Fibroblast of skin of right biceps (primary cell): ENCODE measurements at places on chromosomes 11 and 22.

- DNase-seq = peak; percentile 77
Observed at GRCh38 chr22:45552580-45553350, 50.1 kb downstream of the FBLN1 start.

DNA sequence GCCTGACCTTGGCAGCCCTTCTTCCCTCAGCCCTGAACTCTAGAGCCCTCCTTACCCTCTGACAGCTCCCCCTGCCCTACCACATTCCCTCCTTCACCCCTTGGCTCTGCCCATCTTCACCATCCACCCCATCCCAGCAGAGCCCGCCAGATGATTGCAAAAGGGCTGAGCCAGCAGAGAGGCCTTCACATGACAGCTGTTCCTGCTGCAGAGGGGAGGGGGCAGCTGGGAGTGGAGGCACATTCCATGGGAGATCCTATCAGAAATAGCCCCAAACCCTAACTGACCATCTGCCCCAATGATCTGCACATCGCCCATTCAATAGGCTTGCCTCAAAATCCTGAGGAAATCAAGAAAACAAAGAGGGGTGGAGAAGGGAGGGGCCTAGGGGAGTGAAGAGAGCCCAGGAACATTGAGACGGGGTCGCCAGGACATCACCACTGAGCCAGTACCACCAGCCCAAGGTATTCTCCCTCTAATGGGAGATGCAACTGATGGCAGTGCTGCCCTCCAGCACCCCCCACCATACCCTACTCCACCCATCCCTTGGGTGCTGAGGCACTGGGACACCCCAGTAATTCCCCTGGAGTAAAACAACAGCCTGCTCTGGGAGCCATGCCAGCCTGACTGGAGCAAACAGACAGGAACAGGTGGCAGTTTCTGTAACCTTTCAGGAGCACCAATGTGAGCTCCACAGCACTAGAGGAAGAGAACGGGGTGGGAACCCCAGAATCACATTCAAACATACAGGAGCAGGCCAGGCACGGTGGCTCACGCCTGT lies 8.0 kb upstream of the AHNAK start:
- DNase-seq = no peak

GRCh38 chr11:72591785-72592502 lies 82.3 kb downstream of the PDE2A start:
- DNase-seq = no peak

DNA sequence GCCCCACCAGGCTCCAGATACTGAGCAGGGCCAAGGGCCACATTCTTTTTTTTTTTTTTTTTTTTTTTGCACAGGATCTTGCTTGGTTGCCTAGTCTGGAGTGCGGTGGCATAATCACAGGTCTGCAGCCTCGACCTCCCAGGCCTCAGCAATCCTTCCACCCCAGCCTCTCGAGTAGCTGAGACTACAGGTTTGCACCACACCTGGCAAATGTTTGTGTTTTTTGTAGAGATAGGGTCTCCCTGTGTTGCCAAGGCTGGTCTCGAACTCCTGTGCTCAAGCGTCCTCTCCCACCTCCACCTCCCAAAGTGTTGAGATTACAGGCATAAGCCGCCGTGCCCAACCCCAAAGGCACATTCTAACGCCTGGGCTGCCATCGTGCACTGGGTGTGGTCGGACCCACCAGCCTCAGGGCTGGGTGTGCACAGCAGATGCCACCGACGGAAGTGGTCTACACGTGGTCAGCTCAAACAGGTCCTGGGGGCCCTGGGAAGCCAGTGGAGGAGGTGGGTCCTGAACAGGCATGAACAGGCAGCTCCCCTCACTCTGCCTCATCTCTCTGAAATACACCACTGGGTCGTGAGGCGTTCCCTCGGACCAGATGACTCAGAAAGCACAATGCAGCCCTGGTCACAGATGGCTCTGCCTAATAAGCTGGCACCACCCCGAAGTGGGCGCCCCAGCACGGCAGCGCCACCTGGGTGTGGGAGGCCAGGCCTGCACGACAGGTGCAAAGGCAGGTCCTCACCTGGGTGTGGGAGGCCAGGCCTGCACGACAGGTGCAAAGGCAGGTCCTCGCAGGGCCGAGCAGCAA lies 5.1 kb upstream of the B4GALNT4 start:
- DNase-seq = peak; percentile 38

DNA sequence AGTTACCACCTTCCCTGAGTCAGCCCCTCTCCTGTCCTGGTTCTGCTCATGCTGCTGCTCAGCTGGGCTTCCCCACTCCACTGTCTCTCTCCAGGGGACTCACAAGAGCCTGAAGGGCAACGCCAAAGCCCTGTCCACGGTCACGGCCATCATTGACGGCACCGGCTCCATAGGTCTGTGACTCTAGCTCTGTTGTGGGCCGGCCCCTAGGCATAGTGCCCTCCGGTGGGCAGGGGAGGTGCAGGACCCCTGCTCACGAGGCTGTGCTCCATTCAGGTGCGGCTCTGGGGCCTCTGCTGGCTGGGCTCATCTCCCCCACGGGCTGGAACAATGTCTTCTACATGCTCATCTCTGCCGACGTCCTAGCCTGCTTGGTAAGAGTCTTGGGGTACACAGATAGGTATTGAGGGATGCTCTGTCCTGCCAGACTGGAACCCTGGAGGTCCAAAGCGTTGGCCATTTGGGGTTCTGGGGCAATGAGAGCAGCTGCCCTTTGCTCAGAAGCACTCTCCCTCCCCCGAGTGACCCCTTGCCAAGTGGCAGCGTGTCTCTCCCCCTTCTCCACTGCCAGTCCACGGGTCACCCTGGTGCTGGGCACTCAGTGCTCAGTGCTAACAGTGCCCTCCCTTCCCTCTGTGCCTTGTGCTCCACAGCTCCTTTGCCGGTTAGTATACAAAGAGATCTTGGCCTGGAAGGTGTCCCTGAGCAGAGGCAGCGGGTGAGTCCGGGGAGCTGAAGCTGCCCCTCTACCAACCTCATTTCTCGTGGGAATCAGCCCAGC lies 22.4 kb downstream of the SLC37A2 start:
- DNase-seq = no peak

- no peak for DNase-seq
Observed at GRCh38 chr11:48675945-48676344, 187.4 kb downstream of the OR4A47 start.

DNA sequence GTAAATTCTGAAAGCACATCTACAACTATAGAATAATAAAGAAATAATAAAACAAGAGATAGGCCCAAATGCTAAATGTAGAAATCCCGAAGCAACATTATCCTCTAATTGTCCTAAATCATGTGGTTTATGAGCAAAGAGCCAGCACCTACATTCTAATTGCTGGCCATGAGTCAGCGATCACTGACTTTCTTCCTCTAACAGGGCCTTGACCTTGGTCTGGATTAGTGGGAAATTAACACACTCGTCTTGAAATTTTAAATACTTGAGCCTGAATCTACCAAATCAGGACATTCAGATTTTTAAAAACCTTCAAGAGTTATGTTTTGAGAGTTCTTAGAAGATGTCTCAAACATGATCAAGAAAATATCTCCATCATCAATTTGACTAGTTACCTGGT lies 727.6 kb downstream of the METTL15 start:
- peak; percentile 76 for DNase-seq

- DNase-seq = peak; percentile 83
Observed at GRCh38 chr11:11842421-11843008, 743 bp downstream of the USP47 start.

- no peak for DNase-seq
Observed at GRCh38 chr11:34147581-34147980, 42.2 kb downstream of the NAT10 start.

DNA sequence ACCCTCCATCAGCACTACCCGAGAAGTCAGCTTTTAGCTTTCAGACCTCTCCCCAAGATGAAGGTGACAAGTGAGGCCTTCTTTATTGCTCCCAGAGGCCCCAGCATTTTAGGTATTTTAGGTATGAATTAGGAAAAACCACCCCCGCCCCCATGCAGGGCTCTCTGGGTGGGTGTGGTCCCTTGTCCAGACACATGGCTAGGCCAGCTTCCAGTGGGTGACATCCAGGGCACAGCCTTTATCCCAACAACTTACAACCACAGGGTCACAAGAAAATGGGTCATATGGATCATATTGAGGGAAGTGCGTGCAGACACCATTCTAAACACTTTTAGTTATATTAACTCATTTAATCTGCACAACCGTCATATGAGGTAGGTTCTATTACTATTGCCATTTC lies 42.1 kb downstream of the RIBC2 start:
- no peak for DNase-seq

- no peak for DNase-seq
Observed at GRCh38 chr11:65814986-65815565, 18.7 kb upstream of the SNX32 start.

- no peak for DNase-seq
Observed at GRCh38 chr11:11213117-11213516, 139.9 kb downstream of the CSNK2A3 start.

DNA sequence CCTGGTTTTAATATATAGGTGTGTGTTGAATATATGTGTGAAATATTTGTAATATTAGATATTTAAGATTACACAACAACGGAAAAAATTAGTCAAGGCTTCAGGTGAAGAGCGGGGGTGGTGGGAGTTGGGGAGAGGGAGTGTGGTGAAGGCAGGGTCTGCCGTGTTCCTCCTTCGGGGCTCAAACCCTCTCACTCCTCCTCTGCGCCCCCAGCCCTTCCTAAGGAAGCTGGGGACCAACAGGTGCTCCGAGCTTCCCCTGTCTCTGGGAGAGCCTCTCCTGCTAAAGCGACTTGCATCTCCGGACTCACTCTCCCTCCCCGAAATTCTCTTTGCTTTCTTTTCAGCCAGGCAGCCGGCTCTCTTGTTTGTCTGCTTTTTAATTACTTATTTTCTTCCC lies 960 bp upstream of the CADM1 start:
- no peak for DNase-seq

- DNase-seq = peak; percentile 91
Observed at GRCh38 chr11:114166897-114167323, 107.4 kb downstream of the ZBTB16 start.
